ENCODE measurements at places on chromosomes 3 and 15.

DNA sequence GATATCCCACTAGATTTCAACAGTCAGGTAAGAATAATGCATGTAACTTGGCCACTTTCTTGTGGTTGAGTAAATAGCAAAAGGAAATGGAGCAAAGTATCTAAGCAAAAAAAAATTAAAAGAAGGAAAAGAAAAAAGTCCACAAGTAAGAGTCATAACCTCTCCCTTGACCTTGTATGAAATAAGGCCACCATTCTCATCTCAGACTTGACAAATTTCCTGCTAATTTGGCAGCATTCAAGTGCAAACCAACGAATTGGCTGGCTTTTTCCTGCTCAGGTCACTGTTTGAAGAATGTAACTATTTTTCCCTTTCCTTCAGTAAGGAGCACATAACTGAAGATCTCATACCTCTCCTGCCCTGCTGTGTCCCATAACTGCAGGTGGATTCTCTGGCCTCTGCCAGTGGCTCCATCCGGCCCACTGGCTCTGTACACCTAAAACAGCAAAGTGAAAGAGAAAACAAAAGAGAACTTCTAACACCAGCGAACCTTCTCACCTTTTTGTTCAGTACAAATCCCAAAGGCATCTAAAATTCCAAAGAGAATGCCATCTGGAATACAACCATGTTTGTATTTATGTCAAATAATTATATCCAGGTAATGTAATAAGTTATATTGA, 33.4 kb upstream of the RSL24D1 start:
- DNase-seq: no peak

DNA sequence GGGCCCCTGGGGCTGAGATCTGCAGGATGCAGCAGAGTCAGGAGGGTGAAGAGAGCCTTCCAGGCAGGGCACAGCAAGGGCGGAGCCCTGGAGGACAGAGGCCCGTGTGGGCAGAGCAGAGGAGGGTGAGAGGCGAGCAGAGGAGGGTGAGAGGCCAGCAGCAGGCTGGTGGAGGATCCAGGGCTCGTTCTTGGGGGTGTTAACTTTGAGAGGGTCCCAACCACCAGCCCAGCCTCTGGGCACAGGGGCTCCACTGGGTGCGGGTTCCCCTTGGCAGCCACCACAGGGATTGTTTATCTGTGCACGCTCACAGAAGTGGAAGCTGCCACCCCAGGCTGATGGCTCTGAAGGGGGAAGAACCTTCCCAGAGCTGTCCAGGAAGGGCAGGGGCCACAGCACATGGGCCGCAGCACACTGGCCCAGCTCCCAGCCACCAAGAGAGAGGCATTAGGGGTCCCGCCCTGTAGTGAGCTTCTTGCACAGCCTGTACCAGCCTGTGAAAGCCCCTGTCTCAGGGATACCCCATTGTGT, 9.3 kb upstream of the PLXND1 start:
- DNase-seq: no peak

DNA sequence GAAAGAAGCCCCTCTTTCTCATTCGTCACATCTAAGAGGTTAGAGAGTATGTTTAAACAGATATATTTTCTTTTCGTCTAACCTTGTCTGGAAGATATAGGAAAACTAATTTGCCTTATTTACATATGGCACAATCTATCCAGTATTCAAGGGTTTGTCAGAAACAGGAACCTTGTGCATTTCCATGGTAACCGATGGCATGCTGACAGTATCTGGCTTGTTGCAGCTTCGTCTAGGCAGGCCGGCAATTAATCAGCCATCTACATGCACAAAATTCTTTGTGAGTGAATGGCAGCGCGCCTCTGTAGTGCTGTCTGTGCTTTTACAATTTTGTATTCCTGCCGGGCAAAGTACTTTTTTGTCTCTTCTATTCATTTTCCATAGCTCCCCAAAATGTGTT, 294.0 kb upstream of the SOX2 start:
- DNase-seq: peak; percentile 65

DNA sequence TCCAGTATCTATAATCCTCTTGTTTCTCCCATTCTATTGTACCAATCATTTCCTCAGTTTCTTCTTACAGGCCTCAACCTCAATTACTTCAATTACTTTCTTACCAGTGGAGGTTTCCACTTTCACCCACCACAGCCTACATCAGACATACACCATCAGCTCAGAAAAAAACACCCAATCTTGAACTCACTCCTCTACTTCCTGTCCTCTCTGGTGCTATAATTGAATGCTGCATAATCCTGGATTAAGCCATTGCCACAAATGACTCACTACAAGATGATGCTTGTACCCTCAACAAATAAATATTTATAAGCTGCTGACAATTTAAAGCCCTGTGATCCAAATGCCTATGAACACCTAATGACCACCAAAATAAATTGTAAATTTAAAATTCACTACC, 18.5 kb downstream of the RYK start:
- DNase-seq: no peak

DNA sequence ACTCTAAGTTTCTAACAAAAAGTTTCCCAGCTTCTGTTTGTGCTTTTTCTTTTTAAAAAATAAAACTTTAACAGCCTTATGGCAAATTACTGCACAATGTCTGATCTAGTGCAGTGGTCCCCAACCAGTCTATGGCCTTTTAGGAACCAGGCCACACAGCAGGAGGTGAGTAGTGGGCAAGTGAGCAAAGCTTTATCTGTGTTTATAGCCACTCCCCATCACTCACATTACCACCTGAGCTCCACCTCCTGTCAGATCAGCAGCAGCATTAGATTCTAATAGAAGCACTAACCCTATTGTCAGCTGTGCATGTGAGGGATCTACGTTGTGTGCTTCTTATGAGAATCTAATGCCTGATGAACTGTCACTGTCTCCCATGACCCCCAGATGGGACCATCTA, 5.6 kb downstream of the MKRN2 start:
- DNase-seq: no peak

- DNase-seq: peak; percentile 10
Measured at GRCh38 chr3:21954709-21955108, 203.7 kb upstream of the ZNF385D start.

- DNase-seq: no peak
Measured at GRCh38 chr3:96430079-96430478, 384.3 kb upstream of the EPHA6 start.

DNA sequence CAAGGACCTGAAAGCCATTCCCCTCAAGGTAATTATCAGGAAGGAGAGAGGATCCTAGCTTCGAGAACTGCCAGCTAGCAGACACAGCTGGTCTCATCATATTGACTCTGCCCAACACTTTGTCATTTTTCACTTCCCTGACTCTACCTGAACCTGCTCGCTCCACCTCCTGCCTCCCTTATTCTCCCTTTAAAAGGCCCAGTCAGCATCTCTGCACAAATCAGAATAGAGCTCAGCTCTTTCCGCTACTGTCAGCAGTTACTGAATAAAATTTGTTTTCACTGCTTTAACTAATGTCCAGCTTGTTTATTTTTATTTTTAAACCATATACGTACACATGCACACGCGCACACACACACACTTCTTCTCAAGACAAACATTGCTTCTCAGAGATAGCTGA, 57.2 kb upstream of the MCF2L2 start:
- DNase-seq: no peak
